ENCODE measurements at places on chromosomes 3 and 15.

DNA sequence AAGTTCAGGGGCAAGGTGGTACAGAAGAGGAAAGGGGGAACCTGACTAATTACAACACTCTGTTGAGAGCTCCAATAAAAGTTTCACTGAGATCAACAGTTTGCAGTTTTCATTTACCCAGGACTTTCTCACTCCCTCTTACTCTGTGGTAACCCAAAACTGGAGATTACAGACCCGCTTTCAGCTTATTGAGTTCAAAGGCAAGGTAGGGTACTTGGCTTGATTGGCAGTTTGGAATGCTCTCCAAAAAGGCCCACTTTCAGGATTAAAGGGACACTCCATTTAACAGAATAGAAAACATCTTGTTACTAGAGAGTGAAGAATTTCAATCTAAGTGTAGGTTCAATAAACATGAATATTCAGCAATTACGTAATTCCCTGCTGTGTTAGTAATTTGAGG is 117.6 kb upstream of the ETV5 start:
- DNase-seq, result no peak

GRCh38 chr3:85758442-85758841 is 799.7 kb downstream of the CADM2 start:
- DNase-seq, result no peak

DNA sequence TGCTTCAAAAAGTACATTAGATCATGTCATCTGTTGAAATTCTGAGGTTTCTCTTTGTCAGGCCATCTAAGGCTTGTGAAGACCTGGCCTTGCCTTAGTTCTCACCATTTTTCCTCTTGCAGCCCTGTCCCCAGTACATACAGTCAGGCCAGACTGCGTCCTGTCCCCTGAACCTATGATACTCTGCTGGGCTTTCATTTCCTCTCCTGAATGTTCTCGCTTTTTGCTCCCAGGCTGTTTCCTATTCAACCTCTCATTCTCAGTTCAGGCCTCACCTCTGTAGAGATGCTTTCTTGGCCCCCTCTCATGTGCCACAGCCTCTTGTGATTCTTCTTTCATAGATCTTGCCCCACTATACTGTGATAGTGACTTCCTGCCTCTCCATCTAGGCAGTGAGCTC is 648.8 kb upstream of the KCNMB2 start:
- no peak for DNase-seq

DNA sequence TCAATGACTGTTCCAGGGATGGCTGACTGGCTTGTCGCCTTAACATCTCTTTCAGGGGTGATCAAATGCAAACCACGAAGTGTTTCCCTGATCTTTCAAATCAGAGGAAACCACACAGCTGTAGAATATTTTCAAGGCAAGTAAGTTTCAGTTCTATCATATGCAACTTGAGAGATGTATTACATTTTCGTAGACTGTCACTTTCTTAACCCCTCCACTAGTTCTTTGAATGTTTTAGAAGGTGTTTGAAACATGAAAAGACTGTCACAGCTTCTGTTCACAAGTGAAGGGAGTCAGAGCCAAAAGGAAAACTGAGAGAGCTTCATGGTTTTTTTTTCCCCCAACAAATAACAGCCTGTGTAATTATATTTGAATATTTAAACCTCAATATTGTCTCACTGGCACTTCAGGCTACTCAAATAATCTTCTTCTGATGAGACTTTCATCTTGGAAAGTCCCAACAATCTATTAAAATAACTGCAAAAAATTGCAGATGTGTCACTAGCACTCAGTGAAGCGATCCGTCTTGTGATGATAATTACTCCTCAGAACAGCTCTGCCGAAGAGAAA is 25.9 kb upstream of the CAPN7 start:
- DNase-seq, result no peak

- no peak for DNase-seq
Measured at GRCh38 chr15:50330921-50331320, 24.1 kb downstream of the GABPB1 start.

GRCh38 chr15:35545316-35545823 is 595 bp downstream of the DPH6 start:
- DNase-seq, result no peak

DNA sequence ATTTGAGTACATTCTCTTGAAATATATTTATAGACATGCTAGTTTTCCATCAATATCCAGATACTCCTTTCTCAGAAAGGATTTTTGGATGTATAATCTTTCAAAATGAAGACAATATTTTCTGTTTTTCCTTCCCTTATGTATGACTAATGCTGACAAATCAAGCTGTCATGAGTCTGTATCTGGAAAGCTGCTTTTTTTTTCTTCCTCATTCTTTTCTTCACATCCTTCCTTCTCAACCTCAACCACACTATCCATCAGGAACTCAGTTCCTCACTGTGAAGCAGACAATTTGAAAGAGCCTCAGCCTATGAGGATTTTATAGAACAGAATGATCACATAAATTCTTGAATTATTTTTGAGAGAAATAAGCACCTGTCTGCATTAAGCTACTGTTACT is 335.9 kb upstream of the EPHA6 start:
- DNase-seq, result no peak

- DNase-seq, result no peak
Measured at GRCh38 chr15:40340038-40340739, 550 bp downstream of the CCDC9B start.

DNA sequence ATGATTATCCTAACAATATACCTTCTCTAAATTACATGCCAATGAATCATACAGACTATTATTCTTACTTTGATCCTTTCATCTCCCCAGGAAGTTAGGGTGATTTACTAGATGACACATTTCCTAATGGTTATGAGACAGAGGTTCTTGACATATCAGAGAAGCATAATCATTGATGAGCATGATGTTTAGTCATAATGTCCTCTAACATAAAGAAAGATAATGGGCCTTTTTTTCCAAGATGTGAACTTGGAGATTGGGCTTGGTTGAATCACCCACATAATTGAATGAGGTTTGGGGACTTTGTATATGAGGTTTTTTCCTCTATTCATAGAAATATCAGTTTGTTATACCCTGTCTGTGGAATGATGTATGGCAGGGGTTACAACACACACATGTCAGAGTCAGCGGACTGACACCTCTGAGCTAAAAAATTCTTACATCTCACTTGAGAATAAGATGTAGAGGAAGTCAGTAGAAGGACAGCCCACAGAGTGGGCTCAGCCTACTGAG is 69.7 kb upstream of the DCBLD2 start:
- no peak for DNase-seq

GRCh38 chr3:23546181-23546580 is 259.6 kb upstream of the UBE2E1 start:
- no peak for DNase-seq
